Stimulated activated CD4-positive, alpha-beta T cell treated with anti-CD3 and anti-CD28 coated beads, Interleukin-1b, Interleukin-23, amount 100 ng/mL, for 1 hour (primary cell): ENCODE measurements at places on chromosomes 1 and 21.

GRCh38 chr1:156655151-156655903 lies 13.4 kb downstream of the BCAN start:
- no peak for DNase-seq

DNA sequence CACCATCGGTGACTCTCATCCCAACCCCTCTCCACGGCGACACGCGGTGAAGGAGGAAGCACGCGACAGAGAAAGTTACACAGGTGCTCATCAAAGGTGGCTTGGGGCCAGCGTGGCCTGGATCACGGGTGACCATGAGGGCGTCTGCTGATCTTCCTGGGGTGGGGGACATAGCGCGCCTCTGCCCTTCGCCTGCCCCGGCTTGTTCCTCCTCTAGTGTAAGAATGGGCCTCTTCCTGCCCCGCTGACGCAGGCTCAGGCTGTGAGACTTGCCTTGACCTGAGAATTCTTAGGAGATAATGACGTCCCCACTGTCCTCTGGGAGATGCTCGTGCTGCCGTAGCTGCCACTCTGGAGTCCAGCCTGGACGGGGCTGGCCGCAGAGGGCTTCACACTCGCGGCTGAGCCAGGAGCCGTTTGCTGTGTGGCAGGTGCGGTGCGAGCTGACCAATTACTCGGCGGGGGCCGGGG lies 39.0 kb upstream of the TMEM52 start:
- DNase-seq, result no peak

GRCh38 chr1:37850352-37850955 lies 8.9 kb downstream of the MTF1 start:
- DNase-seq, result no peak

GRCh38 chr1:219153723-219154122 lies 20.0 kb upstream of the LYPLAL1 start:
- no peak for DNase-seq

DNA sequence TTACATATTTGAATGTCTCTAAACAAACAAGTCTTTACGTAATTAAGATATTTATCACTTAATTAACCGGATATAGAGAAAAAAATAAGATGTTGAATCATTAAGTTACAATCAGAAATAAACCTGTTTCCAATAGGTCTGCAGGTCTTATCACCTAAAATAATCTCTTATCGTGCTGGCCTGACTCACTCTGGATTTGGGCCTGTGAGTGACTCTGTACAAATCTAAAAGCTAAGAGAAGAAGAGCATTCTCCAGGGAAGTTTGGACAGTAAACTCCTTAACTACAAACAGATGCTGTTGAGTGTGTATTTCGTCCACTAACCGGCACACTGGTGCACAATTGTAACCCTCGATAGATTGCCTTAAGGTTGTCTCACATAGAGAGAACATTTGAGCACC lies 25.3 kb downstream of the CEP104 start:
- no peak for DNase-seq

GRCh38 chr1:23392125-23392855 lies 22.7 kb upstream of the ZNF436 start:
- DNase-seq, result no peak

DNA sequence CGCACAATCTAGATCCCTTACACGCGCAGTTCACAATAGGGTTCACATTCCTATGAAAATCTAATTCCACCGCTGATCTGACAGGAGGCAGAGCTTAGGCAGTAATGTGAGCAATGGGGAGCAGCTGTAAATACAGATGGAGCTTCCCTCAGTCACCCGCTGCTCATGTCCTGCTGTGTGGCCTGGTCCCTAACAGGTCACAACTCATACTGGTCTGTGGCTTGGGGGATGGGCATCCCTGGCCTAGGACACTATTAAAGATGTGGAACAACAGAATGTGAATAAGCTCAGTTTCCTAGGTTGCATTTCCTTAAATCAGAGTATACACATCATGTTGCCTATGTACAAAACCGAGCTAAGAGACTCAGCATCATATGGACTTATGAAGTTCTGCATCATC lies 16.2 kb downstream of the IFI44 start:
- DNase-seq, result no peak

DNA sequence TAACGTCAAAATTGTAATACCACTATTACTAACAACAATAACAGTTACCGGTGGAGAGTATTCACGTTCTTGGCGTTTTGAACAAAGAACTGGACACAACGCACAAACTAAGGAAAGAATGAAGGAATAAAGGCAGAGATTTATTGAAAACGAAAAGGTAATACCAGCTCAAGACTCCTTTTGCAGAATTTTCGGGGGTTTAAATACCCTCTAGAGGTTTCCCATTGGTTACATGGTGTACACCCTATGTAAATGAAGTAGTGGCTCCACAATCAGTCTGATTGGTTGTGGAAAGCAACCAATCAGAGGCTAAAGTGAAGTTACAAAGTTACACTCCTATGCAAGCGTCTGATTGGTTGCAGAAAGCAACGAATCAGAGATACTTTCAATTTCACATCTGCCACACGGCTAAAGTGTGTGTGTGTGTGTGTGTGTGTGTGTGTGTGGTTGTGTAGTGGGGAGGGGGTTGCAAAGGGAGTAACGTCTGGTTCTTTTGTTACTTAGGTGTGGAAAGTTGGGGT lies 1.1 kb upstream of the GTF2B start:
- DNase-seq, result no peak

DNA sequence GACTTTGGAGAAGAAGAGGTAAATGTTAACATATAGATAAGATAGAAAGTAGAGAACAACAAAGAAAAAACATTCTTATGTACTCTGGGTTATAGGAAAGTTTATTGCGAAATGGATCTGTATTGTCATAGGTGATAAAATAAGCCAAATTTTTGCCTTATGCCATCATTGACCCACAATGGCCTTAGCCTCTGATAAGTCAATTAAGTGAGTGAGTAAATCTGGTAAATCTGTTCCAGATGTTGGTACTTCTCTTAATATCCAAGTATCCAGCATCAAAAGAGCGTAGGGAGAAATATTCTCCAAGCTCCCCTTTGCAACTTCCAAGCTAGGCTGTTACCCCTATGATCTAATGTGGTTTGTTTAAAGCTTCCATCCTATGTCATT lies 38.3 kb upstream of the CLCA4 start:
- DNase-seq, result no peak

DNA sequence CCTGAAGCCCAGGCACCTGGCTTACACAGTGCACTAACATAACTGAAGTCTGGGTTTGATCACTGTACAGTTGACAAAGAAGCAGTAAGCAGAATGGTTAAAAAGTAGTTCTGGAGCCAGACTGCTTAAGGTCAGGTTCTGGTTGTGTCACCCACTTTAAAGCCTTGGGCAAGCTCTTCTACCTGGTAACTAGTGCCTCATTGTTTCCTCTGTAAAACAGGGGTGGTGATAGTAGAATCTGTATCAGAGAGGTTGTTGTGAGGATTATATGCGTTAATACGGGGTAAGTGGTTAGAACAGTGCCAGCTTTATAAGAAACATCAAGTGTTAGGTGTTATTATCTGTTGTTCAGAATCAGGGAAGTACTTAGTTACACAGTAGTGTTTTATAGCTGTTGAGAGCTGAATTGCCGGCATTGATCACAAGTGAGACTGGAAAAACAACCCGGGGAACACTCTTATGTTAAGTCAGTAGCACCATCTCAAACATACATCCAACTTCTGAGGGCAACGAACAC lies 3.7 kb downstream of the BACH1 start:
- DNase-seq, result no peak

DNA sequence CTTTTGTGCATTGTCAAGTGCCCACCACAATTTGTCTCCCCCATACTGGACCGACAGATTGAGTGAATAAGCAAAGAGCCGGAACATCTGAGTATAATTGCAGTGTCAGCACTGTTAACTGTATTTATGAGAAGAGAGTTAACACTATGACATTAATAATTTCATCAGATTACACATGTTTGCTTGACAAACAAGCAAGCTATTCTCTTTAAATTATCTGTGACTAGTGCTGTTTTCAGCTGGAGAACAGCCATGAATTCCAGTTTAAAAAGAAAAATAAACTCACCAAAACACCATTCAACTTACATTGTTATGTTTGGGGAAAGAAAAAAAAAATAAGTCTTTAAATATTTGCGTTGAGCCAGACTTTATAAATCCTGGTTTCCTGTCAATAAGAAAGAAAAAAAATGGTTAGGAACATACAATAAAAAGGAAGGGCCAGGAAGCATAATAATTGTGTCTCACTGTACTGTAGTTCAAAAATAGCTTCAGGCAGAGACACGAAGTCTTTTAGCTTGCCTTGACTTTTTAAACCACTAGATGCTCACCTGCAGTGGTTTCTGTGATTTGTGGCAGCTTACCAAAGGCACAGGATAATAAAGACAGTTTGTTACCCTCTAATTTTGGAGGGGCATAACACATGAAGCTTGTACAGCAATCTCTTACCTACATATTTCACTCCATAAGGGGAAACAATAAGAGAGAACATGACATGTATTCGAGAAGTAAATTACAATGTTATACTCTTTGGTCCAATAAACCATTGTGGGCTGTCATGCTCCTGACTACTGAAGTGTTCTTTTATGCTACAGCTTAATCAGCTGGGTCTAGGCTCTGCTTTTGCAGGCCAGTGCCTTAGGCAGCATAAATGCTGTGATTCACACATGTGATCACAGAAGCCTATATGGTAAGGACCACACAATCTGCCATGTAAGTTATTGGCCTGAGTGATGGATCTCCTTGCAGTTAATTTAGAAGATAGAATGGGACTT lies 302.0 kb upstream of the ADGRL2 start:
- no peak for DNase-seq

GRCh38 chr1:42957229-42957879 lies 1.3 kb downstream of the SLC2A1 start:
- DNase-seq, result no peak

GRCh38 chr1:30974536-30974935 lies 66.0 kb upstream of the SDC3 start:
- DNase-seq, result no peak

DNA sequence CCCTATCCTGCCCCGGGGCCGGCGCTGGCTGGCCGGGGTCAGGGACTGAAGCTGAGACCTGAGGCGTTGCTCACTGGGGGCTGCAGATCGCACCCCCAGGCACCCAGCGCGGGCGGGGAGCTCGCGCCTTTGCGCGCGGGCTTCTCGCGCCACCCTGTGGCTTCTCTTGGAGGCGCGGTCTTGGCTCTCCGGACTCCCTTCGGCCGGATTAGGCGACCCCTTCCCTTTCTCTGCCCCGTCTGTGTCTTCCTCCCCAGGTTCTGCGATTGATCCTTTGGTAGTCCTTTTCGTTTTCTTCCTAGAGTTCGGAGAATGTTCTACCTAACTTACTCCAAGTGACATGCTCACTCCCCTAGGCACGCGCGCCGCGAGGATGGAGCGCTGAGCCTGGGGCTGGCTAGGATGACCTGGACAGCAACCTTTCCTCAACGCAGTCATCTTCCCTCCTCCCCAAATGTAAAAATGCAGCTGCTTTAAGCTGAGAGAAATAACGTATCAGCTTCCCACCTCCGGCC lies 495 bp upstream of the NTRK1 start:
- DNase-seq, result peak; percentile 34

DNA sequence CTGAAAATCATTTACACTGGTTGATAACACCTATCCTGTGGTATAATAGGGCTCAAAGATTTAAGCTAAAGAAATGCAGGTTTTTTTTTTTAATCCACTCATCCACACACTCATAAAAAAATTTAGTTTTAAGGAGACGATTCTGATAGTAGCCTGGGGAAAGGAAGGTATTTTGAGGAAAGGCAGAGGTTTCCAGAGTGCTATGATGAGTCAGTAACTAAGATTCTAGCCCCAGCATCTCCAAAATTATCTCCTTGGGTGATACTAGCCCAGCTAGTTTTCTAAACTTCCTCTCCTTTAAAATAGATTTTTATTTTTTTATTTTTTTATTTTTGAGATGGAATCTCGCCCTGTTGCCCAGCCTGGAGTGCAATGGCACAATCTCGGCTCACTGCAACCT lies 20.7 kb downstream of the ASAP3 start:
- DNase-seq, result no peak

GRCh38 chr1:3987669-3988235 lies 87.7 kb upstream of the C1orf174 start:
- no peak for DNase-seq

GRCh38 chr1:226364514-226364899 lies 43.4 kb downstream of the PARP1 start:
- DNase-seq, result no peak

GRCh38 chr21:36255663-36256062 lies 64.3 kb upstream of the MORC3 start:
- no peak for DNase-seq

DNA sequence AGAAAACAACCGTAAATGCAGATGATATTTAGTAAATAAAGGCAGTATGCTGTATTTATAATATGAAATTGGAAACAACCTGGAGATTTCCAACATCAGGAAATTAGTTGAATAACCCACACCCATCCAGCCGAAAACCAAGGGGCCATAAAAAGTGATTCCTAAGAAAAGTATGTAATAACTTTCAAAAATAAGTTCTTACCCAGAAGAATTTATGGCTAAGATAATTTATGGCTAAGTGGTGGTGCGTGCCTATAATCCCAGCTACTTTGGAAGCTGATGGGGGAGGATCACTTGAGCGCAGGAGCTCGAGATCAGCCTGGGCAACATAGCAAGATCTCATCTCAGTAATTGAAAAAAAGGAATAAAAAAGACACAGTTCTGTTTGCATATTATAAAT lies 43.2 kb downstream of the TMCO4 start:
- no peak for DNase-seq
